Activated naive CD8-positive, alpha-beta T cell treated with anti-CD3 and anti-CD28 coated beads for 36 hours (primary cell): ENCODE measurements at places on chromosomes 1 and 21. TPM values are rescaled to one million over a fixed set of nuclear protein-coding genes. Genes with fewer than 3 reads are reported as not detected.

- H3K36me3 ChIP-seq, result peaks cover 33% of the 10 kb centered on the region
- H3K4me3 ChIP-seq, result peak overlapping the region; percentile 94
- DNase-seq, result peak; percentile 64
- no peaks in the 10 kb centered on the region for H3K27me3 ChIP-seq
- peaks cover 58% of the 10 kb centered on the region for H3K4me1 ChIP-seq
- H3K27ac ChIP-seq, result peak overlapping the region; percentile 97
Measured at GRCh38 chr1:26318338-26319064, 743 bp downstream of the CD52 start.

GRCh38 chr1:229040630-229041358 is 230.1 kb upstream of the RAB4A start:
- H3K4me3 ChIP-seq, result no peak overlapping the region
- H3K36me3 ChIP-seq, result no peaks in the 10 kb centered on the region
- DNase-seq, result no peak
- H3K27ac ChIP-seq, result no peak overlapping the region
- no peaks in the 10 kb centered on the region for H3K4me1 ChIP-seq
- peaks cover 16% of the 10 kb centered on the region for H3K27me3 ChIP-seq

DNA sequence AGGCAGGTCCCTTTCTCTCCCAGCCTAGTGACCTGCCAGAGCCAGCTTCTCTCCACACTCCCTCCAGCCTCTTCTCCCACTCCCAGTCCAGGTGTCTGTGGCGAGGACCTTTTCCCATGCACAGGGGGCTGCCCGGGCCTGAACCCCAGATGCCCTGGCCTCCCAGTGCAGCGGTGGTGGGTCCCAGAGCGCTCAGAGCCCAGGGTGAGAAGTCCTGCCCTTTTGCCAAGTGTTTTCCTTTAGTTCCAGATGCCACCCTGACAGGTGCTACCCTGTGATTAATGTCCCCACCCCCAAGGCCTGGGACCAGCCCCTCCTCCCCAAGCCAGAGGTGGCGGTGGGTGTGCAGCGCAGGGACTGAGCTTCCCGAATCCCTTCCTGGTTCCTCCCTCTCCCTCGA is 90.4 kb downstream of the PAX7 start:
- no peak overlapping the region for H3K27ac ChIP-seq
- peaks cover 86% of the 10 kb centered on the region for H3K27me3 ChIP-seq
- DNase-seq, result no peak
- H3K36me3 ChIP-seq, result no peaks in the 10 kb centered on the region

- no peaks in the 10 kb centered on the region for H3K27me3 ChIP-seq
- DNase-seq, result no peak
- no peaks in the 10 kb centered on the region for H3K36me3 ChIP-seq
- peaks cover 2% of the 10 kb centered on the region for H3K4me1 ChIP-seq
- no peak within 1 kb of the TSS for H3K27ac ChIP-seq
Measured at GRCh38 chr1:153612755-153613331, at the start of gene S100A16. Gene S100A16 (minus strand): TSS chr1:153613137. CDS start chr1:153608151, 4,986 bp downstream.

DNA sequence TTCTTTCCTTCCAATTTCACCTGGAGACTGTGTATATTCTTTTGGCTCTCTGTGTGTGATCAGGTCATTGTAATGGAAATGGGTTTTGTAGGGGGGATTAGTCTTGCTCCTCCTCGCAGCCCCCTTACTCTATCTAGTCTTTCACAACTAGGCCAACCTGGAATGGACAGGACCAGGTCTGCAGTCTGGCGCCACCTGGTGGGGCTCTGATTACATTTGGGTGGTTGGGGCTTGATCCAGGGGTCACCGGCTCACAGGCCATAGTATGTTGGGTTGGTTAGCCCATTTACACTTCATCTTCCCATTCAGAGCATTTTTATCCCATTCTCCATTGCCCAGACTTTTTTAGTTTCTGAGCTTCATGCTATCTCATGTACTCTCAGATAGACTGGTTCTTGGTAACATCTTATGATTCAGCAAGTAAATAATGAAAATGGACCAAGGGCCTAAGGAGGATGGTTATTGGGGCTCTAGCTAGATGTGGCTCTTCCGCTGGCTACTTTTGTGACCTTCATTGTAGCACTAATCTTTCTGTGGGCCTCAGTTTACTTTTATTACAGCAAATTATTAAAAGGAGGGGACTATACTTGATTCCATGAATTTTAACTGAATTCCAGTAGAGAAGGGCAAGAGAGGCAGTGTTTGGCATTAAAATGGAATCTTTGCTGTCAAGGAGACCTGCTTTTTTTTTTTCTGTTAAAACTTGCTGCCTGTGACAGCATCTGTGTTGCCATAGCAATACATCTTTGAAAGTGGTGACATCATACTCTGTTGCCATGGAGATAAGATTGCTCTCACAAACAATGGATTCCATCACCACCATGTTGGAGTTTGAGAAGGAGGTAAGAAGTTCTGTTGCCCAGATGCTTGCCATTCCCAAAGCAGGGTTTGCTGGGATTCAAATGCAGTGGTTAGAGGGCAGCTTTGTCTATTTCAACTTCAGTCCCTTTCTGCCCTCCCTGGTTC is 150.1 kb downstream of the PLXNA2 start:
- no peak overlapping the region for H3K4me3 ChIP-seq
- peaks cover 2% of the 10 kb centered on the region for H3K4me1 ChIP-seq
- H3K36me3 ChIP-seq, result no peaks in the 10 kb centered on the region
- DNase-seq, result peak; percentile 61

The GPR153 gene
- 0.54 TPM for total RNA-seq

- H3K4me3 ChIP-seq, result no peak overlapping the region
- H3K4me1 ChIP-seq, result no peaks in the 10 kb centered on the region
- H3K27ac ChIP-seq, result no peak overlapping the region
- DNase-seq, result no peak
Measured at GRCh38 chr1:85656948-85657347, 51.3 kb downstream of the ZNHIT6 start.

The LRIG2 gene
- 5.6 TPM for total RNA-seq
